ENCODE measurements at places on chromosomes 2 and 18.

GRCh38 chr18:21686282-21687105 lies 18.1 kb downstream of the ABHD3 start:
- DNase-seq, result no peak

DNA sequence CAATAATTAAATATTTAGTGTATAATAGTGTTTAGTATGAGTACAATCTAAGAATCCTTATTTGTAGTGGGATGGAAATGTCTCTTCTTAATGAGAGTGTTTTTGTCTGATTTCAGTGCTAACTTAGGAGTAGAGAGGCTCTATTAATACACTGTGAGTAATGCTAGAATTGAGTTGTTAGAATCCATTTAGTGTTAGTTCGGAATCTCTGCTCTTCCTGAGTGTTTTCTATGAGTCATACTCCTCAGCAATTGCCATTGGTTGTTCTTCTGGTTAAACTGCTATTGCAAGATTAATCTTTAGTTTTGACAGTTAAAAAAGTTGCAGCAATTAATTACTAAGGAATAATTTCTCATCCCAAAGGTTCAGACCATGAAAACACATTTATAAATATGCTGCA lies 828.6 kb upstream of the POU3F3 start:
- DNase-seq, result no peak

DNA sequence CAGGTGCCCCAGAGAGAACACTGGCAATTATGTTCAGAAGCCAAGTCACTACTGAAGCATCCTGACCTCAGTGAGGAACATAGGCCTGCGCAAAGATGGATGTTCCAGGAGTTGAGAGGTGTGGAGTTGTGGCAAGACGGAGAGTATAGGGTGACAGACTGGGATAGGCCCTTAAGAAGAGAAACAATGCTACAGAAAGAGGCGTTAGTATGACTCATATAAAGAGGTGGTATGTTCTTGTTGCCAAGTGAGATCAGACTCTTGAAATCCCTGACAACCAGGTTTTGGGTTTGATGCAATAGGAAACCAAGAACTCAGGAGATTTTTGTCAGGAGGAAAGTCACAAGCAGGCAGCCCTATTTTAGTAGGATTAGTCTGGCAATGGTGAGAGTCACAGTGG lies 185.6 kb downstream of the RIT2 start:
- no peak for DNase-seq

GRCh38 chr2:160803881-160804280 lies 310.3 kb upstream of the RBMS1 start:
- DNase-seq, result no peak

GRCh38 chr2:203361922-203362321 lies 33.7 kb downstream of the ABI2 start:
- no peak for DNase-seq

DNA sequence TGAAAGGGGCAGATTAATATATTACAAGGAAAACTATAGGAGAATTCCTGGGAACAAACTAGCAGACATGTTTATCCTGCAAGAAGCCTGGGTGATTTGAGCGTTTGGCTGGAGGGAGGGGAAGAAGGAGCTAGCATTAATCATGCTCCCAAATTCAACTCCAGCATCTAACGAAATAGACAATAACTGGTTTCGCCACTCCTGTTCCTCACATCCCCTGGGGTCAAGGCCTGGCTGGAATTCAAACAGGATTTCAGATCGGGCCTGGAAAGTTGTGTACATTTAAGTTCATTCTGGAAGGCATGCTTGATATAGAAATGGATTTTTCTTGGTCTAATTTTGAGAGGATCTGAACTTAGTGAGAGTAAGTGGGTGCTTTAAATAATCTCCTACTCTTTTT lies 126.1 kb upstream of the CTAGE1 start:
- DNase-seq, result no peak

GRCh38 chr2:85604568-85605339 lies 2.3 kb upstream of the TMEM150A start:
- DNase-seq, result no peak

Data from HTR-8/SVneo (cell line).